AG08395 (cell line): ENCODE measurements at places on chromosomes 11 and 22.

DNA sequence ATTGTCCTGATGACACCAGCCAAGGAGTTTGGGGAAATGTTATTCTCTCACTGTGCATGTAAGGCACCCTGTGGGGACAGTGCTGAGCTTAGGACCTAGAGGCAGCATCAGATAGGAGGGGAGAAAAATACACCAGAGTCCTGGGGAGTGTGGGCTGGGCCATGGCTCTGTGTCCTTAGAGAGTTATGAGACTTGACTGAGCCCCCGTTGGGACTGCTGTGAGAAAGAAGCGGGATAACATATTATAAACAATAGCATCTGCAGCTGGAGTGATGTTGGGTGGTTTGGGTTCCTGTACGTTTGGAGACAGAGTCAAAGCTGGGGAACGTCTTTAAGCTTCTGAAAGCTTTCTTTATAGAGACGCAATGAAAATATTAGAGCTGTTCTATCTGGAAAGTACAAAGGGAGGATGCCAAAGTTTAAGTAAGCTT lies 90.9 kb upstream of the CRTAM start:
- no peak for DNase-seq

DNA sequence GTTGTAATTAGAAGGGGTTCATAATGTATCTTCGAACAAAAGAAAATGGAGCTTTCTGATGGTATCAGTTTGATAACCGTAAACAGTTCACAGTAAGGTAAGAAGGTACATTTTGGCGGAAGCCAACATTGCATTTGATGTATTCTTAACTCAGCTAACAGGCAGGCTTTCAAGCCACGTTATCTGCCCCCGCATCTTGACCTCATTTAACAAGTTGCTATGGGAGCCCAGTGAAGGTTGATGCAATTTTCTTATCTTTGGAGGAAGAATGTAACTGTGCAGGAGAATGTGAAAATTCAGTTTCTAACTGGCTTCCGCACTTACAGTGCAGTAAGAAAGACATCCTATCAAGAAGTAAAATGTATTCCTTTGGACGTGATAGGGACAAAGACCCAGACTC lies 110.6 kb downstream of the ETS1 start:
- DNase-seq, result no peak

DNA sequence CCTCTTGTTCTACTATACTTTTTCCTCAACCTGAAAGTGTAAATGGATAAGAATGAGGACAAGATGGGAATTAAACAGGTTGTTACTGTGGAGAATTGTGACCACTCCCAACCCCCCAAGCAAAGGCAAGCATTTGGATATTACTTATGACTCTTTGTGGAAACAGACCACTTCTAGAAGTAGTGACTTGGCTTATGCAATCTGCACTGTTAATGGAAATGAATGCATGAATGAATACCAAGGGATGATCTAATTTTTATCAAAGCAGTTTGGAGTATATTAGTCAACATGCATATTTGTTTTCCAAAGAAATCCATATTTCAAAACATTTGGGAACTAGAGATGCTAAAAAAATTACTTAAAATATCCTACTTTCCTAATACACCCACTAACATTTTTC lies 35.3 kb downstream of the AMOTL1 start:
- no peak for DNase-seq

GRCh38 chr11:31355131-31355530 lies 14.4 kb downstream of the DCDC1 start:
- DNase-seq, result no peak

- no peak for DNase-seq
Observed at GRCh38 chr11:19426756-19427403, 186.1 kb upstream of the E2F8 start.

- DNase-seq, result no peak
Observed at GRCh38 chr22:44898236-44898635, 111.6 kb downstream of the PHF21B start.

DNA sequence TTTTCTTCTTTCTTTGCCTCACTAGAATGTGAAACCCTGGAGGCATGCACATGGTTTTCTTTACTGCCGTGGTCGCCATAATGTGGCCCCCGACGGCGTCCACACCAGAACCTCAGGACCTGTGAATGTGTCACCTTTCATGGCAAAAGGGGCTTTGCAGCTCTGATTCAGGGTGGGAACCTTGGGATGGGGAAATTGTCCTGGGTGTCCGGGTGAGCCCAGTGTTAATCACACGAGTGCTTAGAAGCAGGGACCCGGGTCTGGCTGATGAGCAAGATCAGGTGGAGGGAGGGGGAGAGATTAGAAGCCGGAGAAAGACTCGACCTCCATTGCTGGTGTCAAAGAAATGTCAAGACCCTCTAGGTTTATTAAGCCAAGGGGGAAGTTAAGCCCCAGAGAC lies 74.7 kb upstream of the SHISAL1 start:
- DNase-seq, result no peak

DNA sequence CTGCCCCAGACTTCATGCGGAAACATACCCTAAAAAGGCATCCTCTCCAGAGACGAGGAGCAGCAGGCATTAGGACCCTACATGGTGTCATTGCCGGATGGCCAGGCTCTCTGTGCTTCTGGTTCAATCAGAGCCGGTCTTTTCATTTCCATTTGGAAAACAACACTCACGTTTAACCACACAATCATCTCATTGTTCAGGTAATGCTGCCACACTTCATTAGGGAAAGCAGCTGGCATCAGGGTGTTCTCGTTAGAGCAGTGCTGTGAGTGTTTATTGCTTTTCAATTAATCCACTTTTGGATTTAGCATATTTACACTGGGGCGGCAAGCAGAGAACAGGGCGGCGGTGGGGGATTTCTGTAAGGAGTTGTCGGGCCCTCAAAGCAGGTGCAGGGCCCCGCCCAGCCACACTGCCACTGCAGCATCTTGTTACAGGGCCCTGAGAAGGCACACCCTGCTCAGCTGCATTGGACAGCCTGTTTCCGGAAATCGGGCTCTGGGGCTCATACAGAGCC lies 338.6 kb downstream of the SHANK2 start:
- DNase-seq, result no peak

DNA sequence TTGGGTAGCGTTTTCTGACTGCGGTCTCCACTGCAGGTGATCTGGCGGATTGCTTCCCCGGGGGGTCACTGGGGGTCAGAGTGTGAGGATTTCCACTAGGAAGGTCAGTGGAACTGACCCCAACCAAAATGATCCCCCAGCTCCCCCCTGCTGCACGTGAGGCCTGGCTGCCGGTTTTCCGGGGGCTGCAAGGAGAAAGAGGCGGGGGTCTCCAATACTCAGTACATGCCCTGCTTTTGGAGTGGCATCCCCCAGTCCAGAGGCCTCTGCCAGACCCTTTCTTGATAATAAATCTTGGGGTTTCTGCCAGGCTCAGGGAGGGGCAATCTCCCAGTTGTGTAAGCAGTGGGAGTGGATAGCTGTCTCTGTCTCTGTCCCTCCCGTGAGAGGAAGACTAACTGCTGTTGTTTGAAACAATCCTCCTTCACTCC lies 71.5 kb upstream of the RTL6 start:
- DNase-seq, result no peak

GRCh38 chr11:34758262-34758661 lies 137.4 kb downstream of the EHF start:
- DNase-seq, result no peak
